ENCODE measurements at places on chromosomes 2 and 18.

- DNase-seq, result no peak
Measured at GRCh38 chr2:159879051-159879604, 81.1 kb upstream of the CD302 start.

DNA sequence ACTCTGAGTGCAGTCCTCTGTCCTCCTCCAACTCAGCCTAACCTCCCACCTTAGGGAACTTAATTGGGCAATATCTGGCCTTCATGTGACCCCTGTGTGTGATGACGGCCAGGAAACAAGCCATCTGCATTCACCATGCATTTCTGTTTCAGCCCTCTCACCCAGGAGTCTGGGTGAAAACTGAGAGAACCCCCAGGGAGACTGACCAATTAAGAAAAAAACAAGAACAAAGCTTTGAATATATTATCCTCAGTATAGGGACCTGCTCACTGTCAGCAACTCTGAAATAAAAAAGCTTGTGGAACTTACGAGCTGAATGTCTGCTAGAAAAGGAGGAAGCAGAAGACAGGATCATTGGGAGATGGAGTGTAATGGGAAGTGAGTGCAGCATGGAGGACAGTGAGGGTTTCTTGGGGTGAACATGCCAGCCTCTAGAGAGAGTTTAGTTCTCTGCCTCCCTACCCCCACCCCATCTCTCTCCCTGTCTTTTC lies 9.5 kb downstream of the MAPRE2 start:
- no peak for DNase-seq

DNA sequence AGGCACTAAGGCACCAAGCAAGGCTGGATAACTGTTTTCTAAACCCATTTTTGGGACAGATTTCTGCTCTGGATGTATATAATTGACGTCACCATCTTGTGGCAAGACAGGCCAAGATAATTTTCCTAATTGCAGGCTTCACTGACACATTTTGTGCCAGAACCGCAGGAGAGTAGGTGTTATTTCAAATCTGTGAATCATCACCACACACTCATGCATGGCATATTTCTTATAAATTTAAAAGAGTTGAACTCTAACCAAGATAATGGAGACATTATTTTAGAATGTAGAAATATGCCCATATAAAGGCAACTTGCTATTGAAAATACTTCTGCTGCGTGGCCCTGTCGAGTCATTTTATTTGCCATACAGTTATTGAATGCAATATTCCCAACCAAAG lies 68.3 kb upstream of the ACYP2 start:
- no peak for DNase-seq

GRCh38 chr18:35572644-35573043 lies 8.9 kb upstream of the GALNT1 start:
- DNase-seq, result no peak

Measured in activated CD4-positive, alpha-beta T cell treated with anti-CD3 and anti-CD28 coated beads, Interleukin-2, amount 50 U/mL, for 24 hours (primary cell).